ENCODE measurements at places on chromosomes 6 and 20. TPM values are rescaled to one million over a fixed set of nuclear protein-coding genes. Genes with fewer than 3 reads are reported as not detected.

Gene FAXC
- 1.5 TPM for total RNA-seq

Gene OSER1
- 56.7 TPM for total RNA-seq

- peaks cover 44% of the 10 kb centered on the region for H3K4me1 ChIP-seq
- no peaks in the 10 kb centered on the region for H3K27me3 ChIP-seq
- no peak overlapping the region for H3K27ac ChIP-seq
These were observed 20.0 kb downstream of the PLA2G7 start for GRCh38 chr6:46715141-46715540.

- DNase-seq, result no peak
- peaks cover 19% of the 10 kb centered on the region for H3K4me1 ChIP-seq
- no peak overlapping the region for H3K4me3 ChIP-seq
These were observed 3.7 kb downstream of the GDF5 start for GRCh38 chr20:35434085-35435005.

DNA sequence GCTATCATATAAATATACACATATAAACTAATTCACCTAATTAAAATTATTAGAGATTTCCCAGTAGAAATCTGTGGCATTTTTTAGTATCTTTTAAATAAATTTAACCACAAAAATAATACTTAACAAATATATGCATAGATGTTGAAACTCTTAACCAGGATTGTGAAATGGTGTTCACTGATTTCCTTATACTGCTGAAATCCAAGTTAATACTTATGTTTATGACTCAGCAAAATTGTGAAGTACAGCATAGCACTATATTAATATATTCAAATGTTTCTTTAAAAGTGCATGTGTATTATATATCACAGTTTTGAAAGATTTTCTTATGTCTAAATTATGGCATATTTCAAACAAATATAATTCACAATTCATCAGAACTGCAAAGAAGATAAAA is 328.2 kb upstream of the MANEA start:
- H3K36me3 ChIP-seq, result no peaks in the 10 kb centered on the region
- no peak overlapping the region for H3K27ac ChIP-seq
- H3K27me3 ChIP-seq, result no peaks in the 10 kb centered on the region

DNA sequence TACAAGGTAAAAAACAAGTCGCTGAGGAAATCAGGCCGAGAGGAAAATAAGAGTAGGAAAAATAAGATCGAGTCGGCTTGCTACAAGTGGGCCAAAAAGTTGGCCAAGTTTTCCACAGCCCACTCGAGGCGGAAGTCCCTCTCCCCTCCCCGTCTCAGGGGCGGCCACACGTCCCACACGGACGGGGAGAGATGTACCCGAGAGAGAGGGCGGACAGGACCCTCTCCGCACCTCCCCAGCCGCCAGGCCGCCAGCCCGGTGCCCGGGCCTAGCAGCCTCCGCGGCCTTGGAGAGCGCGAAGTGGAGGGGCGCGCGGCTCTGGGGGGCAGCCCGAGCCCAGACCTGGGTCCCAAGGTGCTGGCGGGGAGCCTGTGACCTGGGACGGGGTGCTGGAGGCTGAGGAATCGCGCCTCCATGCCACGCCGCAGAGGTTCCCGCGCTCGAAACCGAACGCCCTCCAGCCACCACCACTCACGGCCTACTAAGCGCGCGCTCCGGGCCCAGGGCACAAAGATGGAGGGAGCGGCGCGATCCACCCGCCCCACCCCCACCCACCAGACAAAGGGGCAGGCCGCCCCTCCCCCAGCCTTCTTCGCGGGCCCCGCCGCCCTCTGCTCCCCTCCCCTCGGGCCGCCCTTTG is 1.9 kb upstream of the HMGA1 start:
- peak overlapping the region; percentile 1 for H3K4me3 ChIP-seq
- no peak for DNase-seq
- peaks cover 51% of the 10 kb centered on the region for H3K4me1 ChIP-seq

DNA sequence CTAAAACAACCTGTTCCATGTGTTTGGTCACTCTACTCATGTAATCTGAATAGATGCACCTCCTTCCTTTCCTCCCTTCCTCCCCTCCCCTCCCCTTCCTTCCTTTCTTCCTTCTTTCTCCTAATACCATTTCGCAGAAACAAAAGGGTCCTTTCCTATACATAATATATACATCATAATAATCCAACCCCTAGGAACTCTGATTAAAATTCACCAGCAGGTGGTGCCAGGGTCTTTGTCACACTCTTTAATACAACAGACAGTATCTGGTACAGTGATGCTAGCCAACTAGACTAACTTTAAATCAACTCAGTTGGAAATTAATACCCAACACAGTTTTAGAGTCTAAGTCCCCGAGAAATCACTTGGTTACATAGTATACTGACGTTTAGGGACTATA is 181.2 kb upstream of the SHLD1 start:
- H3K27ac ChIP-seq, result no peak overlapping the region
- peaks cover 23% of the 10 kb centered on the region for H3K36me3 ChIP-seq
- no peaks in the 10 kb centered on the region for H3K27me3 ChIP-seq

GRCh38 chr6:166520905-166521834 is 65.3 kb downstream of the RAMACL start:
- no peak overlapping the region for H3K27ac ChIP-seq
- no peak overlapping the region for H3K4me3 ChIP-seq
- H3K36me3 ChIP-seq, result no peaks in the 10 kb centered on the region
- H3K27me3 ChIP-seq, result no peaks in the 10 kb centered on the region
- no peak for DNase-seq

- H3K4me1 ChIP-seq, result peaks cover 11% of the 10 kb centered on the region
- H3K4me3 ChIP-seq, result peak overlapping the region; percentile 59
- no peak for DNase-seq
- H3K36me3 ChIP-seq, result no peaks in the 10 kb centered on the region
- no peak overlapping the region for H3K27ac ChIP-seq
These were observed 53.5 kb upstream of the BMP6 start for GRCh38 chr6:7672066-7673062.

DNA sequence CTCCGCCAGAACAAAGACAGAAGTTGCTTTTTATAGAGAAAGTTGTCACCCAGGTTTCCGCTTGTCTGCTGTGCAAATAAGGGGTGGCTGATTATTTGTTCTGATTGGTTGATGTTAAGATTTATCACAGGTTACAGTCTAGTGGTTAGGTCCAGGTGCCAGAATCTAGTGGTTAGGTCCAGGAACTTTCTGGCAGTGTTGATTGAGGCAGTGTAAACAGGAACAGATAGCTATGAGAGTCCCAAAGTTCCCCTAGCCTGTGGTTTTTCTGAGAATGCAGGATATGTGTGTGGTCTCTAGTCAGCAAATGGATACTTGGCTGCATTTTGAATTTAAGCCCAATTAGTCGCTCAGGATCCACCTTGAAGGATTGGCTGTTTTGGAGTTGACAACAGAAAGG is 148.0 kb downstream of the TMEM200A start:
- H3K4me1 ChIP-seq, result peaks cover 38% of the 10 kb centered on the region
- no peak overlapping the region for H3K27ac ChIP-seq
- peak; percentile 30 for DNase-seq
- H3K4me3 ChIP-seq, result no peak overlapping the region

DNA sequence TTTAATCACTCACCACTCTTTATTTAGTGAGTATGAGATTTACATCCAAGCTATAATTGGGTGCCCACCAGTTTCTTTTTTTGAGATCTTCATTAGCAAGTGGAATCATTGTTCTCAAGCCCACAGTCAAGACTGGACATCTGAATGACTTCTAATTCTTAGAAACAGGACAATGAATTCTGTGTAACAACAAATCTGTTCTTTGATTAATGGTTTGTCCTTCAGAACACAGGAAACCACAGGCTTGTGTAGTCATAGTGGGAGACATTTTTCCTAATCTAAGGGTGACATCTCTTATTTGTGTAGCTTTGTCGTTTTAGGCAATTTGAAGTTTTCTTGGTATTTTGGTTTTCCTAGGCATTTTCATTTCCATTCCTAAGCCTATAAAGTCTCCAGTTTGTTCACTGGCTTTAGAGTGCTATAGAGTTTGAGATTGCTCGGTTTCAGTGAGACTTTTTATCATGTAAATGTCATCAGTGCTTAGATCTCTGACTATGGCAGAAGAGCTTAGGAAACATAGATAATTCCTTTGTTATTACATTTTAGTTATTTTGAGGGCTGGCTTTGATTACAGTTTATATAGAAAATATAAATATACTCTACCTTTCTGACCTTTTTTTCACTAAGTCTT is 903.9 kb upstream of the MAP3K7 start:
- no peaks in the 10 kb centered on the region for H3K4me1 ChIP-seq
- no peak for DNase-seq
- H3K27me3 ChIP-seq, result no peaks in the 10 kb centered on the region
- no peak overlapping the region for H3K4me3 ChIP-seq
- H3K27ac ChIP-seq, result no peak overlapping the region

DNA sequence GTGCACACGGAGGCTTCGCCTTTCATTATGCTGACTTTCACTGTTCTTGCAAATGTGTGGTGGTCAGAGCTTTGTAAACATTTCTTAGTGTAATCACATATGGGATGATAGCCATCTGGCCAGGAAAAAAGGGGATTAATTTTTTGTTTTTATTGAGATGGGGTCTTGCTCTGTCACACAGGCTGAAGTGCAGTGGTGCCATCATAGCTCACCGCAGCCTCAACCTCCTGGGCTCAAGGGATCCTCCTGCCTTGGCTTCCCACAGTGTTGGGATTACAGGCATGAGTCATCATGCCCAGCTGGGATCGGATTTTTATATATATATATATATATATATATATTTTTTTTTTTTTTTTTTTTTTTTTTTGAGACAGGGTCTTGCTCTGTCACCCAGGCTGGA is 11.0 kb upstream of the TIAM2 start:
- H3K4me3 ChIP-seq, result no peak overlapping the region
- no peaks in the 10 kb centered on the region for H3K27me3 ChIP-seq
- H3K36me3 ChIP-seq, result no peaks in the 10 kb centered on the region
- no peak overlapping the region for H3K27ac ChIP-seq
- DNase-seq, result no peak
- peaks cover 24% of the 10 kb centered on the region for H3K4me1 ChIP-seq

DNA sequence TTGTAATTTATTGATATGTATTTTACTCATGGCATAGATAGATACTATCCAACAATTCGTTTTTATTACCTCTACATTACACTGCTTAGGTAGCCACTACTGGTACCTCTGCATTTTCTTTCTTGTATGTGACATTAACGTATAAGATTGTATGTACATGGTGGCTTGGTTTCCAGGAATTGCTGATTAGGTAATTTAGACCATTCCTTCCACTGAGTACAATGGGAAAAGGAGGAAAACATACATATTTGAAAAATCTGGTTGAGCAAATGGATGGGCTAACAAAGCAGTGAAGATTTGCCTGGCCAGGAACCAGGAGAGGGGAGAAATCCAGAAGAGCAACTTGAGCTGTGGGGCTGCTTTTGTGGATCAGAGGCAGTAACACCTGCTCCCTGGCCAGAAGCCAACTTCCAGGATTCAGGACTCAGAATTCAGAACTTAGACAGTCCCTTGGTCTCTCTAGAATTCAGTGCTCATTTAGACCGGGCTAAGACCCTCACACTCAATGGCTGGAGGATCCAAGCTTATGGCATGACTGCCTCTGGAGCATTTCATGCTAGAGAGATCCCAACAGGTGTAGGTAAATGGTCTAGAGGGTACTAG is 17.9 kb upstream of the MICB start:
- H3K36me3 ChIP-seq, result no peaks in the 10 kb centered on the region
- H3K4me3 ChIP-seq, result no peak overlapping the region
- H3K4me1 ChIP-seq, result no peaks in the 10 kb centered on the region
- DNase-seq, result no peak
- peaks cover 83% of the 10 kb centered on the region for H3K27me3 ChIP-seq
- no peak overlapping the region for H3K27ac ChIP-seq

DNA sequence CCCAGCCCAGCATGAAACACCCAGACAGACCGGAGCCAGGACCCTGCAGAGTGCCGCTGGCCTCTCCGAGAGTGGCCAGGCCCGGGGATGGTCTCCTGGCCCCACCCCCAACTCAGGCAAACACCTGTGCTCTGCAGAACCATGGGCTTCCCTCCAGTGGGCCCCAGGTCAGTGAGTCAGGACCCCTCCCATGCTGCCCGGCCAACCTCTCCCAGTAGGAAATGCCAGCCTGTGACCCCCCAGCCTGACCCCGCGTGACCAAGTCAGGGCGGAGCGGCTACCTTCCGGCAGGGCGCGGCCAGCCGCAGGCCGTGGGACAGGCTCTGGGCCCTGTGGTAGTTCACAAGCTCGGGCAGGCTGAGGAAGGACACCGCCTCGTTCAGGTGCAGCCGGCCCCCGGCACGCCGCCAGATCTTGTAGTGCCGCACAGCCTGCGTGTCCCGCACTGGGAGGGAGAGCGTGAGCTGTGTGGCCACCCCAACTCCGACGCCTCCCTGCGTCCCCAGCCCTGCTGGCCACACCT is 3.2 kb downstream of the PTK6 start:
- peaks cover 57% of the 10 kb centered on the region for H3K4me1 ChIP-seq
- DNase-seq, result peak; percentile 89
- peak overlapping the region; percentile 63 for H3K27ac ChIP-seq
- peak overlapping the region; percentile 66 for H3K4me3 ChIP-seq
- H3K27me3 ChIP-seq, result no peaks in the 10 kb centered on the region
- peaks cover 87% of the 10 kb centered on the region for H3K36me3 ChIP-seq
